ENCODE measurements at places on chromosomes 5 and 9.

GRCh38 chr9:78606001-78606379 lies 309.1 kb downstream of the PSAT1 start:
- no peak for DNase-seq

- DNase-seq: no peak
Measured at GRCh38 chr9:132631685-132632084, 38.1 kb downstream of the DDX31 start.

DNA sequence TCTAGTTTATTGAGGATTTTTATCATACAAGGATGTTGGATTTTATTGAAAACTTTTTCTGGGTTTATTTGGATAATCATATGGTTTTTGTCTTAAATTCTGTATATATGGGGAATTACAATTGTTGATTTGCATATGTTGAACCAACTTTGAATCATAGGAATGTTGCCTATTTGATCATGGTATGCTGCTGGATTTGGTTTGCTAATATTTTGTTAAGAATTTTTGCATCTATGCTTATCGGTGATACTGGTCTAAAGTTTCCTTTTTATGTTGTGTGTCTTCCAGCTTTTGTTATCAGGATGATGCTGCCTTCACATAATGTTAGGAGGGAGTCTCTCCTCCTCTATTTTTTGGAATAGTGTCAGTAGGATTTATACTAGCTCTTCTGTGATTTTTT lies 745.0 kb downstream of the PRELID2 start:
- DNase-seq: no peak

- DNase-seq: peak; percentile 30
Measured at GRCh38 chr5:135448791-135449507, 1.8 kb upstream of the DCANP1 start.

DNA sequence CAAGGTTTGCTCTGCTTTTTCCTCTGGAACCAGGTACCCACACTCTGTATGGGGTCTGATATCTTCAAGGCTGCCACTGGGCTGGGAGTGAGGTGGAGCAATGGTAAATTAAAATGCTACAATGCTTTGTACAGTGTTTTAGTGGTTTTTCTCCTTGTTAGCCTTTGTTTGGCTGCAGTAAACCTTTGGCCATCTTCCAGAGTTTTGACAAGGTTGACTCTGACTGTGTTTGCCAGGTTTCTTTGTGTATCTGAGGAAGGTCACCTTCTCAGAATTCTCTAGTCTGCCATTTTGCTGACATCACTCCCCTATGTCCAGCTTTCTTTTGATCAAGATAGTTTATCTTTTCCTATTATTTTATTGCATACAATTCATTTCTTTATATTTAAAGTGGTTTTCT lies 11.2 kb downstream of the SPATA31D1 start:
- no peak for DNase-seq

DNA sequence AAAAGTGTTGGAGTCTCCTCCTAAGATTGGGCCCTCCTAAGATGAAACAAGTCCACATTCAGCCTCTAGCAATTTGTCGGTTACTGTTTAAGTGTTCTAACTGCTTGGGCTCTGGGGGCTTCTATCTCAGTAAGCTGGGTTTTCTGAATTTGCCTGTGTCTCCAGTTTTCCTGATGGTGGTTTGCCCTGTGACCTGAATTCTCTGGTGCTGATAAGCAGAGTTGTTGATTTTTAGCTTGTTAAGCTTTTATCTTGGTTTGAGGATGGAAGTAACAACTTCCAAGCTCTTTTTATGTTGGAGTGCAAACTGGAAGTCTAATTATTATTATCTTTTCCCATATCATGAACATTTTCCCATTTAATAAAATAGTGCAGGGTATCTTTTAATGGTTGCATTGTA lies 30.9 kb downstream of the HSD17B4 start:
- no peak for DNase-seq

- DNase-seq: no peak
Measured at GRCh38 chr5:45098483-45098882, 289.7 kb downstream of the MRPS30 start.

DNA sequence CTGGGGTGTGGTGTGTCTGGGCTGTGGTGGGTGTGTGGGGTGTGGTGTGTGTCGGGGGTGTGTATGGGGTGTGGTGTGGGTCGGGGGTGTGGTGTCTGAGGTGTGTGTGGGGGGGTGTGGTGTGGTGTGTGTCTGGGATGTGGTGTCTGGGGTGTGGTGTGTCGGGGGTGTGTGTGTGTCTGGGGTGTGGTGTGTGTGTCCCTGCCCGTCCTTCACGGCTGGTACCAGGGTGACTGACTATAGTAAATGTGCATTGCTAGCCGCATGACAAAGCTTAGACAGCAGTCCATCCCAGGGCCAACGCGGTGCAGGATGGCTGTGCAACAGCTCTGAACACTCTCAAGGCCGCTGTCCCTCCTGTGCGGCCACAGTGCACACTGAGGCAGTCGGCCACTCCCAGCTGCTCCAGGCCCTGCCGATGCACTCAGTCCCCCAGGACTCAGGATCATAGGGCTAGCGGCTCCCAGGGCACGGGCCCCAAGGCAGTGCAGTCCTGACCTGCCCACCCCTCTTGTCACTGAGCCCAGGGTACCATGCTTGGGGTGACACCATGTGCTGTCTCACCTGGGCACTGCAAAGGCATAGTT lies 54.0 kb downstream of the SECISBP2 start:
- DNase-seq: no peak

- DNase-seq: no peak
Measured at GRCh38 chr5:133773247-133774202, 161.2 kb upstream of the FSTL4 start.

- DNase-seq: peak; percentile 78
Measured at GRCh38 chr5:171342362-171343111, 33.5 kb downstream of the TLX3 start.

GRCh38 chr9:38145526-38146053 lies 76.6 kb upstream of the SHB start:
- DNase-seq: no peak

DNA sequence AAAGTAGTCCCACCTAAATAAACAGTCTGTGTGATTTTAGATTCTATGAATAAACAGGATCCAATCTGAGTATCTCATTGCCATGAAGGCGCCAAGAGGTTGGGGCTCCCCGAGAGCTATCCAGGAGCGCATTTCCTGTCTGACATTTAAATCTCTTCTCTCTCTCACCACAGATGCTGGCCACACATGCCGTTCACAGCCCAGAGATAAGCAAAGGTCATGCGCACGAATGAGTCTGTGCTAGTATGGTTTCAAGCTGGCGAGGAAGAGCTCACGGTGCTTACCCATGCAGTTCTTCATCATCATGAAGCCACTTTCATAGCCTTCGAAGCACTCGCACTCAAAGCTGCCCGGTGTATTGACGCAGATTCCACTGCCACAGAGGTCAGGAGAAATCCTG lies 199.4 kb downstream of the FBN2 start:
- no peak for DNase-seq

DNA sequence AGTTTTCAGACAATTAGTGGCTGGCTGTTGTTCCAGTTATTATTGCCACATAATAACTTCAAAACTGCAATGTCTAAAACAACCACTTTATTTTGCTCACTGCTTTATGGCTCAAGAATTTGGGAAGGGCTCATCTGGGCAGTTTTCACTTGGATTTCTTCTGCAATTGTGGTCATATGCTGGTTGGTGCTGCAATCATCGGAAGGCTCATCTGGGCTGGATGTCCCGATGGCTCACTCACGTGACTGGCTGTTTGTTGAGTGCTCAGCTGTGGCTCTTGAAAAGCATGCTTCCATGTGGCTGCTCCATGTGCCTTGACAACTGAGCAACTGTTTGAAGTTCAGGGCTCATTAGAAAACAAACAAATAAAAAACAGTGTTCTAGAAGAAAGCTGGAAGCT lies 1032.5 kb downstream of the DTWD2 start:
- DNase-seq: no peak

GRCh38 chr5:132491368-132492364 lies 1.1 kb upstream of the IRF1 start:
- DNase-seq: no peak

DNA sequence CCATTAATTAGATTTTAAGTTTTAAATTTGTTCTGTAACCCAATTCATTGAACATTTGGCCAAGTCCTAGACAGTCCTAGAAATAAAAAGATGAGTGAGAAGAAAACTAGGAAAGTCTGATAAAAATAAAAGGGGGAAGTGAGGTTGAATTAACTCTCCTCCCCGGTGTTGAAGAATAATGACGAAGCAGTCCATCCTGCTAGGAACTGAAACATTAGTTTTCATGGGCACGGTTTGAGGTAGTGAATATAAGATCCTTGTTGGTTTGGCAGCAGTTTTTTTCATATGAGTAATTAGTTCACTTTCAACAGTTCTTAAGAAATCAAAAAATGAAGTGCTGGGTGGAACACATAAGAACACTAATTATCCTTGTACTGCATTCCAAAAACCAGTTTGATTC lies 103.1 kb downstream of the MTREX start:
- DNase-seq: no peak

DNA sequence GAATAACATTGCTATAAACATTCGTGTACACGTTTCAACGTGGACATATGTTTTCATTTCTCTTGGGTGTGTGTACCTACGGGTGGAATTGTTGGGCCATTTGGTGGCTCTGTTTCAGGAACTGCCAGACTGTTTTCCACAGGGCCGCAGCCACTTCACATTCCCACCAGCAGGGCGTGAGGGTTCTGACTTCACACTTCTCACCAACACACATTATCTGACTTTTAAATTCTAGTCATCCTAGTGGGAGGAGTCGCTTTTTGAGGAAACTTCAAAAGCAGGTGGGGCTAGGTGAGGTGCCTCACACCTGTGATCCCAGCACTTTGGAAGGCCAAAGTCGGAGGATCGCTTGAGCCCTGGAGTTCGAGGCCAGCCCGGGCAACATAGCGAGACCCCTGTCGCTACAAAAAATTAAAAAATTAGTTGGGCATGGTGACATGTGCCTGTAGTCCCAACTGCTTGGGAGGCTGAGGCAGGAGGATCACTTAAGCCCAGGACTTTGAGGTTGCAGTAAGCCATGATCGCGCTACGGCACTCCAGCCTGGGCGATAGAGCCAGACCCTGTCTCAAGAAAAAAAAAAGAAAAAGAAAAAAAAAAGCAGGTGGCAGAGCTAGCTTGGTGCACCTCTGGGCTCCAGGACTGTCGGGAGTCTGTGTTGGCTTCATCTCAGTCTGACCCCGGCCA lies 28.5 kb downstream of the TSPAN17 start:
- no peak for DNase-seq

DNA sequence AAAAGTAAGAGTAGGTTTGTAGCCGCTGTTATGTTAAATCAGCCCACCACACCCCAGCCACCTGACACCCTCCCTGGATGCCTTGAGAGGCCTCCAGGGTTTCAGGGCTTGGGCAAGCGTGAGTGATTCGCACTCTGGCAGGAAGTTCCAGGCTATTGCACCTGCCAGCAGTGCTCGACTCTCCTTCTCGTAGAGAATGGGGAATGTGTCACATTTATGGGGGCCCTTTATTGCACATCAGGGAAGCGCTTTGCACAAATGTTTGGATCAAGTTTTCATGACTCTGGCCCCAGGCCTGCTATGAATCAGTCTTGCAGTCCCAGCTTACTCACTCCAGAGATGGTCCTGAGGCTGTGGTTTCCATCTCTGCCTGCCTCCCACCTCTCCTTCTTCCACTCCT lies 66.1 kb upstream of the ADRA1B start:
- DNase-seq: peak; percentile 89

GRCh38 chr9:130539420-130540223 lies 39.8 kb upstream of the FUBP3 start:
- DNase-seq: peak; percentile 65

DNA sequence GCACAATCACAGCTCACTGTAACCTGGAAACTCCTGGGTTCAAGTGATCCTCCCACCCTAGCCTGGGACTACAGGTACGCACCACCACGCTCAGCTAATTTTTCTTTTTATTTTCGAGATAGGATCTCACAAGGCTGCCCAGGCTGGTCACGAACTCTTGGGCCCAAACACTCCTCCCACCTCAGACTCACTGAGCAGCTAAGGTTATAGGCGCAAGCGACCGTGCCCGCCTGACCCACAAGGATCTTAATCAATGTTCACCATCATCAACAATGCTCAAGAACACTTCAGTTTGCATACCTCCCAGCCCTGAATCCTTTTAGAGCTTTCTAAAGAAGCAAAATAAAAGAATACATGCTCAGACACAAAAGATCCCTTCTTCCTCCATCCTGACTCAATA lies 13.2 kb downstream of the ETF1 start:
- no peak for DNase-seq

GRCh38 chr5:178238711-178239592 lies 6.3 kb upstream of the PHYKPL start:
- DNase-seq: no peak

DNA sequence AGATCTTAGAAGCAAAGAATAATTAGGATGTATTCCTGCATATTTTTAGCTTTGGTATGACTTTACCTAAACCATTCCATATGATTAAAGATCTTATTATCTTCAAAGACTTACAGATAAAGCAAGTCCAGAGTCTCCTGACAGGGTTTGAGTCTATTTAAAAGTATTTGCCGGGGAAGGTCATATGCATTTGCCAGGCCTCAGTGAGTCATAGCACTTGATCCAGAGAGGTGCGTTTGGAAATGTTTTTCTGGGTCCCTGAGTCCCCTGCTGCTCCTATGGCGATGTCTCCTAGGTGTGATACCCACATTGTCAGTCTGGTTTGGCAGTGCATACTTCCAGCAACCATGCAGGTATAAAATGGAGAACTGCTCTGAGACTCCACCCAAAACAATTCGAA lies 217.0 kb downstream of the FBXL7 start:
- no peak for DNase-seq
